Thymus (tissue), 14 donors: ENCODE measurements at places on chromosomes 7 and 10. TPM values are rescaled to one million over a fixed set of nuclear protein-coding genes. Genes with fewer than 3 reads are reported as not detected.

AKR1D1 gene
- 0.05 TPM for total RNA-seq

SLC39A12 gene
- total RNA-seq, result 0.05 TPM

ANKRD61 gene
- 0.05 TPM for total RNA-seq

ENKUR gene
- 0.05 TPM for total RNA-seq
